ENCODE measurements at places on chromosomes 12 and 14.

DNA sequence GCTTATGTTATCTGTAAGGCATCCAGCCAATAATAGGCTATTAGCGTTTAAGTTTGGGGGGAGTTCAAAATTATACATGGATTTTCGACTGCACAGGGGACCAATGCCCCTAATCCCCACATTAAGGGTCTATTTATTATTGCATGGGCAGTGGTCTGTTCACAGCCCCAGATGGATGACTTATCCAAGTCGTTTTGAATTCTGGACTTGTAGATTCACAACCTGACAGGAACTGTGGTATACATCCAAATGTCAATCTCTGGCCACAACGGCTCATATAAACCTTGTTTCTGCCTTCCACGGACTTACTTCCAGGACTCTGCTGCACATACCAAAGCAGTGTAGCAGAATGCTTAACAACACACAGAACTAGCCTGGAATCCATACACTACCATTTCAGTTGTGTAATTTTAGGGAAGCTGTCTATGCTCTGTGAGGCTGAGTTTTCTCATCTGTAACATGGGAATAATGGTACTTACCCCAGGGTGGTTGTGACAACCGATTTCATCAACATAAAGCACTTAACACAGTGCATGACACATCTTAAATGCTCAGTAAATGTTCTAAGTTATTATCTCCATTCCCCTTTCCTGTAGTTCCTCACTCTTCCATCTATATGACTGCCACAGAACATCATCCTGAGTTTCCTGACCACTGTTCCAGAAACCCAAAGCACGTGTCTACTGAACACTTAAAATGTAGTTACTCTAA lies 3.7 kb downstream of the DDX24 start:
- DNase-seq, result no peak

- no peak for DNase-seq
Measured at GRCh38 chr12:3218228-3219171, 141.3 kb downstream of the TSPAN9 start.

- no peak for DNase-seq
Measured at GRCh38 chr12:68891141-68891540, 41.8 kb downstream of the CPM start.

DNA sequence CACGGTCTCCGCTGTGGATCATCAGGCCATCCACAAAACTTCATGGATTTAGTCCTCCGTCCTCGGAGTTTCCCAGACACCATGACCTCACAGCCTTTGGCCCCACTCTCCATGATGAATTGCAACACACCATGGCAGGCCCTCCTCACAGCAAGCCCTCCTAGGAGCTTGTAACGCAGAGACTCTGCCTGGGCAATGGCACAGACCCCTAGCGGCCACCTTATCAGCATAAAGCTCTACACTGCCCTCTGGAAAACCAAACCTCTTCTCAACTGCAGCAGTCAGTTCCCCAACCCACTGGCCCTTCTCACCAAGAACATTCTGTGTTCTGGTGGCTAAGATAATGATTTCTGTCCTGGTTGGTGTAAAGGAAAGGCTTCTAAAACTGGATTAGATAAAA lies 238.4 kb upstream of the USP15 start:
- no peak for DNase-seq

GRCh38 chr14:73630009-73630780 lies 14.6 kb upstream of the DNAL1 start:
- no peak for DNase-seq

DNA sequence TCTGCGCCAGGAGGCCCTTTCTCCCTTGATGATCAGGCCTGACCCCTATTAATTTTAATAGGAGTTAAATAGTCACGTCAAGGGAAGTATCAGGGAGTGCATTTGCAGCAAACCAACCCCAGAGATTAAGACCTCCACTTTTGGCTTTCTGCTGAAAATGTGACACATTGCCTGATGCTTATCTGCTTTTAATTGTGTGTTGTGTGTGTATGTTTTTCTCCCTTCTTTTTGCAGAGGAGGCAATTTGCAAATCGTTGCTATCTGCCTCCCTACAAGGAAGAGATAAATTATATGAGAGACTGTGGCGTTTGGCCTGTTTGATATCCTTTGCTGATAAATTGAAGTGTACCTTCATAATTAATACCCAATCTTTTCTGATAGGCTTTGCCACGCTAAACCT lies 822.9 kb downstream of the VRK1 start:
- DNase-seq, result no peak

GRCh38 chr12:29320295-29321085 lies 60.5 kb downstream of the ERGIC2 start:
- no peak for DNase-seq

DNA sequence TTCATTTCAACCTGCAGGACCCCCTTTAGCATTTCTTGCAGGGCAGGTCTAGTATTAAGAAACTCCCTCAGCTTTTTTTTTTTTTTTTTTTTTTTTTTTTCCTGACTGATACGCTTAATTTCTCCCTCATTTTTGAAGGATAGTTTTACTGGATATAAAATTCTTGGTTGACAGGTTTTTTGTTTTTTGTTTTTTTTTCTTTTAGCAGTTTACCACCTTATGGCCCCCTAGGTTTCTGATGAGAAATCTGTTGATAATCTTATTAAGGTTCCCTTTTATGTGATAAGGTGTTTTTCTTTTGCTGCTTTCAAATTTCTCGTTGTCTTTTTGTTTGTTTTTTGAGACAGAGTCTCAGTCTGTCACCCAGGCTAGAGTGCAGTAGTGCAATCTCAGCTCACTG lies 66.5 kb downstream of the BORCS5 start:
- no peak for DNase-seq

DNA sequence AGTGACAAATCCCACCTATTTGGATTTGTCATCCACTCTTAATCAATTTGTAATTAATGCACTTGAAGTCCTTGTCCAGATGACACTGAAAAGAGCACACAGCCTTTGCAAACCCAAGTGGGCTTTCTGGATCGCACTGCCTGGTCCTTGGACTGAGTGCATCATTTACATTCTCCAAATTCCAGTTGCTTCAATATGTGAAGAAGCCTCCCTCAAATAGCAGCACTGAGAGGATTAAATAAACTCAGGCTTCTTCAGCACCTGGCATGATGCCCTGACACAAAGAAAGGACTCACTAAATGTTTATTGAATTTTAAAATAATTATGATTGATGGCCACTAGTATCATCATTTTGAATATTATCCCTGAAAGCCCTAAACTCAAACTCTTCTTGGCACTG lies 496.5 kb downstream of the VRK1 start:
- no peak for DNase-seq

GRCh38 chr14:26702721-26703230 lies 104.9 kb upstream of the NOVA1 start:
- no peak for DNase-seq

- no peak for DNase-seq
Measured at GRCh38 chr12:131671276-131671675, 39.6 kb upstream of the SFSWAP start.

- no peak for DNase-seq
Measured at GRCh38 chr12:45705404-45705803, 24.1 kb upstream of the ARID2 start.

DNA sequence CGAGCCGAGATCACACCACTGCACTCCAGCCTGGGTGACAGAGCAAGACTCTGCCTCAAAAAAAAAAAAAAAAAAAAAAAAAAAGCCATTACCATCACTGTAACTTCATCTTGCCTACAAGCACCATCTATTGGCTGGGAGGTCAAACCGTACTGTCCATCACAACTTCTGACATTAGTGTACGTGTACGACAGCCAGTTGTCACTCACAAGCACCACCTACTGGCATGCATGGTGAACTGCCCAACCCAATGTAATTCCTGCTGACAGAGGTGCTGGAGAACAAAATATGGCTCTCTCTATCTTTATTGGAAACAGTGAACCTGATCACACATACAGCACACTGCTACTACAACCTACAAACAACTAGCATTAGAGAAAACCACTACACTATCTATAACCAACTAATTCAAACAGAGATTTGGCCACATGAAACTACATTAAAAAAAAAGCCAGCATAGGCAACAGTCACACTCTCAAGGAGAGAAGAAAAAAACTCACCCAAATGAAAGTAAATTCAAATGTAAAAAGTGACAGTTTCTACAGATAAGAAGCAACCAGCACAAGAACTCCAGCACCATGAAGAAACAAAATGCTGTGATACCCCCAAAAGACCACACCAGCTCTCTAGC lies 82.3 kb downstream of the PUS7L start:
- no peak for DNase-seq

GRCh38 chr12:6632026-6632983 lies 3.5 kb downstream of the LPAR5 start:
- DNase-seq, result peak; percentile 69

DNA sequence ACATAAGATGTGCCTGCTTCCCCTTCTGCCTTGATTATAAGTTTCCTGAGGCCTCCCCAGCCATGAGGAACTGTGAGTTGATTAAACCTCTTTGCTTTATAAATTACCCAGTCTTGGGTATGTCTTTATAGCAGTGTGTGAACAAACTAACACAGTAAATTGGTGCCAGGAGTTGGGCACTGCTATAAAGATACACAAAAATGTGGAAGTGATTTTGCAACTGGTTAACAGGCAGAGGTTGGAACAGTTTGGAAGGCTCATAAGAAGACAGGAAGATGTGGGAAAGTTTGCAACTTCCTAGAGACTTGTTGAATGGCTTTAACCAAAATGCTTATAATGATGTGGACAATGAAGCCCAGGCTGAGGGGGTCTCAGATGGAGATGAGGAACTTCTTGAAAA lies 264.1 kb downstream of the DACT1 start:
- no peak for DNase-seq

DNA sequence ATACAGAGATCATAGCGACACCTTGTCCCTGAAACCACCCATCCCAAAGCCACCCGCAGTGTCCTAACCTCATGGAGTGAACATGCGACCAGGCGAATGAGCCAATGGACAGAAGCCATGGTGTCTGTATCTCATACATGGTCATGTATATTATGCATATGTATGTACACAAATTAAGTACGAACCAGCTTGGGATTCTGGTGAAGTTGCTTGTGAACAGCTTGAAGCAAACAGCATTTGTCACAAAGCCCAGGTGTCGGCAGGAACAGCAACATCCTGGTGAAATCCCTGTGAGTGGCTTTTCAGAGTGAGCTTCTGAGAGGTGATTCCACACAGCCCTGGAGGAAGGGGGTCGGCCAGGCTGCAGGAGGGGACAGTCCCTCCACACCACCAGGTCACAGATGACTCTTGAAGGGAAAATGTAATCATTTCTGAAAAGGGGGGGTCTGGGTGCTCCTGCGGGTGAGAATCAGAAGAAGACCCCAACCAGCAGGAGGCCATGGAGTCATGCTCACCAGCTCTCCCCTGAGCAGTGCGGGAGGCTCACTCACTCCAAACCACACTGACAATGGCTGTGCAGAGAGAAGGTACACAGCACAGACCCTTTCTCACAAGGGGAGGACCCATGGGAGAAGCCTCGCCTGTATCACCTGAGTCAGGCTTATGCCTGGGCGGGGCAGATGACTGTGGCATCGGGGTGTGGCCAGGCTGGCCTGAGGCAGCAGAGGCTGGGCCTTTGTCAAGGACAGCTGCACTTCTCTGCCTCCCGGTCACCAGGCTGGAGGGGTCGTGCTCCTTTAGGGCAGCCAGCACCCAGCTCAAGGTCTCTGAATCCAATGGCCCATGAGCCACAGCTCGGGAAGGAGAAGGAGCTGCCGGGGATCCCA lies 14.3 kb downstream of the CHGA start:
- DNase-seq, result no peak

GRCh38 chr14:65170768-65171507 lies 68.6 kb upstream of the MAX start:
- DNase-seq, result peak; percentile 71

DNA sequence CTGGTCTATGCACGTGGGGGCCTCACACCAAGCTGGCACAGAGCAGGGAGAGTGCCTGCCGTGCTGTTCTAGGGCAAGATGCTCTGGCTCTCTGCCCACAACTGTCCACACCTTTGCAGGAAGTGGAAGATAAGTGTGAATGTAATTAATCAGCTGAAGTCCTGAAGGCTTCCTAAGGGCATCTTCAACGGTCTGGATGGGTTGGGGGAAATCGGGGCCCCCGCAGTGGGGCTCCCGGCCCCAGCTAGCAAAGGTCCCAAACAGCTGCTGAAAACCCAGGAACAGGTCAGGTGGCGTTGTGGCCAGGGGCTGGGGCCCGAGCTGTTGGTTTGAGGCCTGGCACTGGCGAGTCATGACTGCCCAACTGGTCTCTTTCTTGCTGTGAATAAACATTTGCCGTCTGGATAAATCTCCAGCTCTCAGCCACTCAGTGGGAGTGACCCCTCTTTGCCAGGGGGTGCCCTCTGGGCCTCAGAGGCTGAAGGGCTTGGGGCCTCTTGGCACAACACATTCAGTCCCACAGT lies 6.7 kb upstream of the SLC25A29 start:
- DNase-seq, result no peak

DNA sequence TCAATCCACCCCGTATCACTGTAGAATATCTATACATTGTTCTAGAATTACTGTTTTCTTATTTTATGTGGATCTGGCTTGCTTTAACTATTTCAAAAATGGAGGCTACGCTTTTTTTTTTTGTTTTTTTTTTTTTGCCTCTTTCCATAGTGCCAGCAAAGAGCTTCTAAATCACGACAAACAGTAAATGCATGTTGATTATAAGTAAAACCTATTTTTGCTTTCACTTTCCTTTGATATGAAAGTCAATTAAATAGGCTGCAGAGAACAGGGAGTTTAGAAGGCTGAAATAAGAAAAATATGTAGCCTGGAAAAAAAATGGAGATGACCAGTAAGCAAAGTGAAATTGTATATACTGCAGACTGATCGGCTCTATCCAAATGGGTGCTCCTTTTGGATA lies 112.3 kb upstream of the AMIGO2 start:
- DNase-seq, result no peak

- no peak for DNase-seq
Measured at GRCh38 chr14:79861111-79861510, 350.2 kb downstream of the DIO2 start.

DNA sequence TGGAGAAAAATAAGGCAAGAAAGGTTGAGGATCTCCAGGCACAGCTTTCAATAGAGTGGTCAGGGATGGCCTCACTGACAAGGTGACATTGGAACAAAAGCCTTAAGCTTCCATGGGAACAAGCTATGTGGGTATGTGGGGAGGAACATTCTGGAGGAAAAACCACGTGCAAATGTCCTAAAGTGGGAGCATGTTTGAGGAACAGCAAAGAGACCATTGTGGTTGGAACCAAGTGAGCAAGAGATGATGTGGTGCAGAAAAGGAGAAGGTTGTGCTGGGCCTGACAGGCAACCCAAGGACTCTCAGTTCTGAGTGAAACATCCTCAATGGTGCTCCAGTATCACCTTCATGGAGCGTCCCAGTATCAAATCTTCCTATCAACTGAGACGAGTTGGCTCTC lies 184.0 kb downstream of the CAND1 start:
- no peak for DNase-seq

GRCh38 chr12:31832740-31833729 lies 104.2 kb upstream of the AMN1 start:
- DNase-seq, result no peak

DNA sequence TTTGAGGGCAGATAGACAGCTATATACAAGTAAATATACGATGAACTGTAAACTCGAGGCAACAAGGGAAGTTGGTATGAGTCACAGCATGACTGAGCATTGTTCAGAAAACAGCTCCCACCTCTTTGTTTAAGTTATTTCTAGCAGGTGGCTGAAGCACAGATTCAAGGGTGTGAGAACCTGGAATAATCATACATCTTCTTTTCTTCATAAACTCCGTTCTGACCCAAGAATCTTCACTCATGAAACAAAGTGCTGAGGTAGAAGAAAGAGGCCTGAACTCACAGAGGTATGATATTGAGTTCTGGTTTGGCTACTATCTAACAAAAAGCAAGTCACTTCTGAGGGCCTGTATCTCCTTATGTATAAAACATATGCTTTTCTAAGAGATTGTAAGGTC lies 364.1 kb upstream of the KITLG start:
- no peak for DNase-seq

GRCh38 chr12:102964872-102965271 lies 7.4 kb downstream of the ASCL1 start:
- no peak for DNase-seq
